ENCODE measurements at places on chromosomes 2 and 18.
A peak's percentile ranks its signal among the peaks of the same experiment; 100 is the strongest.

- H3K4me3 ChIP-seq, result no peak overlapping the region
- H3K4me1 ChIP-seq, result no peaks in the 10 kb centered on the region
- H3K27me3 ChIP-seq, result peaks cover 22% of the 10 kb centered on the region
- no peak overlapping the region for H3K27ac ChIP-seq
- H3K36me3 ChIP-seq, result no peaks in the 10 kb centered on the region
Measured at GRCh38 chr2:30030361-30030760, 109.0 kb upstream of the ALK start.

DNA sequence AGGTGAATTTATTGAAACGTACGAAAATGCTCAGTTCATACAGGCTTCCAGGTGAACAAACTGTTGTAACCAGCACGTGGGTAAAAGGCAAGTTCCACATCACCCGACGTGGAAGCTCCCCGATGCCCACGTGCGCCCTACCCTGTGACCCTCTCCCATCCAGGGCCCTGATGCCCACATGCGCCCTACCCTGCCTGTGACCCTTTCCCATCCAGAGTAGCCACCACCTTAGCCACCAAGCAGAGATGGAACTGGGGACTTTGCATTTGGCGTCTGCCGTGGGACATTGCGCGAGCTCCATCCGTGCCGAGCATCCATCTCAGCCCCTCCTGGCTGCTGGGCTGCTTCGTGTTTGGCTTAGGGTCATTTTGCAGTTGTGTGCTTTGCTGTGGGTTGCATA, 37.5 kb downstream of the ANO7 start:
- H3K36me3 ChIP-seq, result peaks cover 30% of the 10 kb centered on the region
- H3K4me1 ChIP-seq, result peaks cover 3% of the 10 kb centered on the region
- no peak overlapping the region for H3K4me3 ChIP-seq
- H3K27me3 ChIP-seq, result no peaks in the 10 kb centered on the region

DNA sequence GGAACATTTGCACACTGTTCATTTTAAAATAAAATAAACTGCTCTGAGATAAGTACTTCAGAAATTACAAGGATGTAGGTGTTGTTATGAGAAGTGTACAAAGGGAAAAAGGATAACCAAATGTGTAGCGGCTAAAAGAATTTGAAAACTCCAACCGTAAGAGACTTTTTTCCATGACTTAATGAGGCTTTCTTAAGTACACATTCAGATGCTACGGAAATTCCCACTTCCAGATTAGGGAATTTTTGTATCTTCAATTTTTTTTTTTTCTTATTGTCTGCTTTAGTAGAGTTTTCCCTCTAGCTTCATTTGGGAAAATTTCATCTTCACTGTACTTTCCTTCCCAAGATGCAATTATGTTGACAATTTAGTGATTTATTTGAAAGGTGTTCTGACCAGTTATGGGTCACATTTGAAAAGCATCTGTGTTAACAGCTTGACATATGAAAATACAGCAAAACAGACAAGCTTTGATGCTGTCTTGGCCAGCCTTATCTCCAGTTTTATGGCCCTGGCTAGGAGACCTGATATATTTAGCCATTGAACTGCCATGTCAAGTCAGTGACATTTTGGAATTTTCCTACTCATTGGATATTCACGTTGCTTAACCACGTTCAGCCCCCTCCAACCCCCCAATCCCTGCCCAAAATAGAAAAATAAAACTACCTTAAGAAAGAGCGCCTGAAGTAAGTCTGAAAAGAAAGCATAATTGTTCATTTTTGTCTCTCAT, 105.6 kb downstream of the FEZ2 start:
- no peak overlapping the region for H3K27ac ChIP-seq
- H3K27me3 ChIP-seq, result no peaks in the 10 kb centered on the region
- no peaks in the 10 kb centered on the region for H3K36me3 ChIP-seq
- H3K4me1 ChIP-seq, result no peaks in the 10 kb centered on the region
- H3K4me3 ChIP-seq, result no peak overlapping the region

- H3K27ac ChIP-seq, result no peak overlapping the region
- peaks cover 4% of the 10 kb centered on the region for H3K36me3 ChIP-seq
- DNase-seq, result no peak
- H3K4me1 ChIP-seq, result no peaks in the 10 kb centered on the region
- peaks cover 12% of the 10 kb centered on the region for H3K27me3 ChIP-seq
Measured at GRCh38 chr2:230144355-230144754, 75.4 kb downstream of the SP110 start.

DNA sequence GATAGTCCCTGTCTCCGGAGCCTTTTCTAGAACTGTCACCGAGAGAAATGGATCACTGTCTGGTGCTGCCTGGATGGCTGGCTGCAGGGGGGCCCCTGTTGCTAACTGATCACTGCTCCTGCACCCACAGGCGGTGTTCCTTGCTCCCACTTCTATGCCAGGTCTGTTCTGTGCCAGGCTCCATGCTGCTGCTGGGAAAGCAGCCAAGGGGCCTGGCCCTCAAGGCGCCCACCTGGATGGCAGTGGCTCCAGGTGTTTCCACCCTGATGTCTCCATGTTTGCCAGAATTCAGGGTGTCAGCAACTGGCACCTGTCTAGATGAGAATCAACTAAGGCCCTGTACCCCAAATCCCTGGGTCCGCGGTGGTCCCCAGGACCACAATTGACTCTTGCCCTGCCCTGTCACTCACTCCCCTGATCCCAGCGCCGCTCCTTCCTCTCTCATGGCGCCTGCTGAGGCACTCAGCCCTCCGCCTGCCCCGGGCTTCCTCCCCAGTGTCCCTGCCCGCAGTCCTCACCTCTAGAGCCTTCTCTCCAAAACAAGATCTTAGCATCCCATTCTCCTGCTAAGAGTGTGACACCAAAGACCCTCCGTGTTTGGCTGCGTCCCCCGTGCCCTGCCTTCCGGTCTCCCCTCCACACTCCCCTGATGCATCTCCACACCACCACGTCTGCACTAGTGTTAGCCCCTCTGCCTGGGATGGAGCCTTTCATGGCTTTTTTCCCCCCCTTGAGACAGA, 72.5 kb upstream of the OTOF start:
- H3K27ac ChIP-seq, result no peak overlapping the region
- no peak for DNase-seq
- H3K27me3 ChIP-seq, result peaks cover 27% of the 10 kb centered on the region
- no peaks in the 10 kb centered on the region for H3K36me3 ChIP-seq
- H3K4me3 ChIP-seq, result no peak overlapping the region

GRCh38 chr2:222159221-222159620, 139.6 kb downstream of the PAX3 start:
- no peaks in the 10 kb centered on the region for H3K36me3 ChIP-seq
- no peak overlapping the region for H3K27ac ChIP-seq
- no peak for DNase-seq
- no peaks in the 10 kb centered on the region for H3K4me1 ChIP-seq
- H3K4me3 ChIP-seq, result no peak overlapping the region

DNA sequence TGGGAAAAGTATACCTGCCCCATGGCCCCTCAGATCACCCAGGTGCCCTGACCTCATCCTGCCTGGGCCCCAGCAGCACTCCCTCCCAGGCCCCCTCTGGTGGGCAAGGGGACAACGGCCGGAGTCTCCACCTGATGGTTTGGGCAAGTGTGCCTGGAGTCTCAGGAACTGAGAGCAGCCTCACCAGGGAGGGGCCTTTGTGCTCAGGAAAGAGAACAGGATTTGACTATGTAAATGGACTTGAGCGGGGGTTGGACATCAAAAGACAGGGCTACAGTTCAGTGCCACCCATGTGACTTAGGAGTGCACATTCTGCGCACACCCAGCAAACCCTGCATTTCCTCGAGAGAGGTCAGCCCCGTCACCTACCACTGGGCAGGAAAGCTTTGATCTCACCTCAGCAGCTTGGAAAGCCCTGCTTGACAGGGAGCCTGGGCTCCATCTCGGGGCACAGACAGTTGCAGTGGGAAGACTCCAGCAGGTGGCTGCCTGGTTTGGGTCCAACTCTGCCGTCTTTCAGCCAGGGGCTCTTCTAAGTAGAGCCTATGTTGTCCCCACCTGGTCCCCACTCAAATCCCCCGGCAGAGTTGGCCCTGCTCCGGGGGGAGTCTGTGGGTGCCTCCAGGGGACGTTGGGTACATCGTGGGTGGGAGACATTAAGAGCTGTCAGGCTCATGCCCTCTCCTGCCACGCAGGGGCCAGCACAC, 3.3 kb downstream of the INPP5D start:
- H3K4me3 ChIP-seq, result peak overlapping the region; percentile 99
- no peaks in the 10 kb centered on the region for H3K27me3 ChIP-seq
- no peak for DNase-seq
- peaks cover 67% of the 10 kb centered on the region for H3K4me1 ChIP-seq
- peaks cover 70% of the 10 kb centered on the region for H3K36me3 ChIP-seq
- peak overlapping the region; percentile 84 for H3K27ac ChIP-seq

GRCh38 chr2:52017646-52018235, 985.8 kb upstream of the NRXN1 start:
- DNase-seq, result no peak
- no peaks in the 10 kb centered on the region for H3K36me3 ChIP-seq
- H3K27me3 ChIP-seq, result no peaks in the 10 kb centered on the region

- no peaks in the 10 kb centered on the region for H3K36me3 ChIP-seq
- DNase-seq, result no peak
- no peaks in the 10 kb centered on the region for H3K4me1 ChIP-seq
- H3K27ac ChIP-seq, result no peak overlapping the region
- H3K4me3 ChIP-seq, result no peak overlapping the region
Measured at GRCh38 chr2:217326238-217327022, 466.6 kb upstream of the TNP1 start.

GRCh38 chr2:81876624-81877023, 1572.1 kb upstream of the LRRTM1 start:
- H3K36me3 ChIP-seq, result no peaks in the 10 kb centered on the region
- H3K27ac ChIP-seq, result no peak overlapping the region
- H3K27me3 ChIP-seq, result no peaks in the 10 kb centered on the region
- DNase-seq, result no peak

DNA sequence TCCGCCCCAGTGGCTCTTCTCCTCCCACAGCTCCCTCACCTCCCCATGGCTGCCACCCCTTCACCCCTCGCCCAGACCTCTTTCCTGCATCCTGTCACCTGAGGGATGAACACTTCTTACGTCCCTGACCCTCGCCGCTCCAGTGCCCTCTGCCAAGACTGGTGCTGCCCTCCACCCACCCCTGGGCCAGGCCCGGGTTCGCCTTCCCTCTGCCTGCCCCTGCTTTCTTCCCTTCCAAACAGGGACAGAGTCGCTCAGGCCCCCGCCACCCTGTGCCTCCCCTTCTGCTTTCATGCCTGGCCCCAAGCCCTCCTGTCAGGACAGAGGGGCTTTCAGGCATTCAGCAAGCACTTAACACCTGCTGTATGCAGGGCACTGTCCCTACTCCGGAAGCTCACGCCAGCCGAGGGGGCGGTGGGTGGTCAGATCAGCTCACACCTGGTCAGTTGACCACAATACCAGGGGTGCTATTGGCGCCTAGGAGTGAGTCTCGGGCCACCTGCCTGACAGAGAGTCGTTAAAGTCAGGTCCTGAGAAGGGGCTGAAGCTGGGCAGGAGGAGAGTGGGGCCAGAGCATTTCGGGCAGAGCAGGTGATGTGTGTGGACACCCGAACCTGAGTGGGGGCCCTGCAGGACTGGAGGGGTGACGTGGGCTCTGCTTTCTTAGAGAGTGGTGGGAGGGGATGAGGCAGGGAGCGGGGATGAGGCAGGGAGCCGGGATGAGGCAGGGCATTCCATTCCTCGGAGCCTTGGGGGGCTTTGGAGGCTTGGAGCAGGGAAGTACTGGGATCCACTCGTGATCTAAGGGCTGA, 26.0 kb upstream of the HPCAL1 start:
- peaks cover 4% of the 10 kb centered on the region for H3K27me3 ChIP-seq
- no peaks in the 10 kb centered on the region for H3K36me3 ChIP-seq
- no peak overlapping the region for H3K27ac ChIP-seq
- DNase-seq, result no peak

GRCh38 chr2:88053934-88054781, 1.4 kb downstream of the KRCC1 start:
- peak overlapping the region; percentile 93 for H3K4me3 ChIP-seq
- H3K27me3 ChIP-seq, result no peaks in the 10 kb centered on the region
- peaks cover 42% of the 10 kb centered on the region for H3K4me1 ChIP-seq
- H3K36me3 ChIP-seq, result peaks cover 31% of the 10 kb centered on the region
- H3K27ac ChIP-seq, result peak overlapping the region; percentile 84

- no peaks in the 10 kb centered on the region for H3K4me1 ChIP-seq
- no peak overlapping the region for H3K27ac ChIP-seq
- peaks cover 3% of the 10 kb centered on the region for H3K27me3 ChIP-seq
- DNase-seq, result no peak
Measured at GRCh38 chr18:10660179-10660884, 134.5 kb downstream of the NAPG start.

DNA sequence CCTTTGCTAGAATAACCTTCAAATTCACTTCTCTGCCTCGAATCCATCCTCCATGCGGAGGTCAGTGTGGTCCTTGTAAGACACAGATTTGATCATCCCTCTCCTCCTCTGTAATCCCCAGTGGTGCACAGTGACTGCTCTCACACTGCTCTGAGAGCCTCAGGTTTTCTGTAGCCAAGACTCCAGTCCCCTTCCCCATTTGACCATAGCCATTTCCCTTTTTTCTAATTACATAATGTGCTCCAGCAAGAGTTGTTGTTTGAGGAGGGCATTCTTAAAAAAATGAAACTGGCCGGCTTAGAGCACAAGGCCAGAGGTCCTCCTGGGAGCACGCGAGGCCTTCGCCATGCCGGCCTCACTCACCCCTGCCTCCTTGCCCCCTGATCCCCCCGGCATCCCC, 34.7 kb upstream of the LPIN1 start:
- DNase-seq, result no peak
- H3K4me3 ChIP-seq, result no peak overlapping the region
- H3K27ac ChIP-seq, result no peak overlapping the region
- no peaks in the 10 kb centered on the region for H3K4me1 ChIP-seq
- peaks cover 16% of the 10 kb centered on the region for H3K27me3 ChIP-seq
- no peaks in the 10 kb centered on the region for H3K36me3 ChIP-seq

- H3K27me3 ChIP-seq, result no peaks in the 10 kb centered on the region
- H3K4me1 ChIP-seq, result no peaks in the 10 kb centered on the region
- H3K4me3 ChIP-seq, result no peak overlapping the region
- DNase-seq, result no peak
Measured at GRCh38 chr2:36536776-36537175, 61.2 kb downstream of the FEZ2 start.

- no peak overlapping the region for H3K4me3 ChIP-seq
- H3K36me3 ChIP-seq, result peaks cover 10% of the 10 kb centered on the region
- no peaks in the 10 kb centered on the region for H3K27me3 ChIP-seq
- H3K4me1 ChIP-seq, result peaks cover 7% of the 10 kb centered on the region
- DNase-seq, result no peak
Measured at GRCh38 chr2:202681688-202682205, 47.0 kb downstream of the FAM117B start.

- no peak overlapping the region for H3K4me3 ChIP-seq
- H3K36me3 ChIP-seq, result no peaks in the 10 kb centered on the region
- peak; percentile 28 for DNase-seq
Measured at GRCh38 chr2:211745295-211746097, 793.1 kb downstream of the ERBB4 start.

Data from activated CD4-positive, alpha-beta memory T cell treated with anti-CD3 and anti-CD28 coated beads, Interleukin-2, amount 10 ng/mL, durations not matched to agents 7 days and 5 days (primary cell).